Activated CD4-positive, CD25-positive, alpha-beta regulatory T cell treated with anti-CD3 and anti-CD28 coated beads, Interleukin-2, amount 50 U/mL, for 72 hours (primary cell): ENCODE measurements at places on chromosomes 5 and 9.

GRCh38 chr5:142944140-142944539 lies 174.0 kb downstream of the ARHGAP26 start:
- DNase-seq, result no peak

- no peak for DNase-seq
Observed at GRCh38 chr5:15447209-15447608, 52.8 kb upstream of the FBXL7 start.

DNA sequence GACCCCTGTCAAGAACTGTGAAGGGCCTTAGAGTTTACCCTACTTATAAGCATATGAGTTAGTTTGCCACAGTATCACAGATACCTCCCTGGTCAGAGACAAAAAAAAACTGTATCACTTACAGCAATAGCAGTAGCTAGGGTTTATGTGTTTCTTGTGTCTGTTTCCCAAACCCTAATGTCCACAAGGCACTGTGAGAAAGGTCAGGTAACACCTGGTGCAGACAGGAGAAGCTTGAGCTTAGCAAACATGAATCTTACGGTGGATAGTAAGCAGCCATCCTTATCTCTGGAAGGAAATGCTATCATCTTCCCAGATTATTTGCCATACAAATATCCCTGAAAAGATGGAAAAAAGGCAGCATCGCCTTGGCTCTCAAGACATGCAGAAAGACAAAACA lies 208.5 kb upstream of the KCNN2 start:
- no peak for DNase-seq

GRCh38 chr5:122933956-122934355 lies 88.5 kb downstream of the SNX24 start:
- DNase-seq, result no peak

DNA sequence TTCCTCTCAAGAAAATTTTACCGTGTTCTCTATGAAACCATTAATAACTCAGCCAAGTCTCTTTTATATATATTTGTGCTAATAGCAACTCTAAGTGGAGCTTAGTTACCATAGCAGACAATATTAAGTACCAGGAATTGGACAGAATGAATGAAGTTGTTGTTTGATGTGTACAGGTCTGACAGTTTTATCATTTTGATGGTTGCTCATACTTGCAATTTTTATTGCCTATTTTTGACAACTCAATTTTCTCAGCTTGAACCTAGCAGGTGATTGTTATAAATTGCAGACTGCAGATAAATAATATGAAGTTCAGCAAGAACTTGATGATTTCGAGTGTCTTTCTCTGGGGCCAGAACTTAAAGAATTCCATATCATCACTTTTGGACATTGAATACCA lies 163.2 kb downstream of the PLPPR1 start:
- DNase-seq, result no peak

DNA sequence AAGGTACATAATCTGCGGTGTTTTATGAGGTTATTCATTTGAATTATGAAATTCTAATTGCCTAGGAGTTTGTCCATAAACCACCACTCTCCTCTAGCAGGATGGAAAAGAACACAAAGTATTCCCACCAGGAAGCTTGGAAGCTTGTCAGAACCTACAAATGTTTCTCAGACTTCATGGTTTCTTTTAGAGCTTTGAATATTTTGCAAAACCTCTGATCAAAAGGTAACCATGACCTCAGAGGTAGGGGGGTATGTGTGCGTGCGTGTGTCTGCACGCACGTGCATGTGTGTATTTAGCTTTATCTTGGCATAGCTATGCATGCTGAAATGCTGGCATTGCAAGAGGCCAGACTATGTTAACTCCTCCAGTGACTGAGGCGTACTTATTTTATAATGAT lies 847.0 kb downstream of the TLE1 start:
- DNase-seq, result no peak

- peak; percentile 34 for DNase-seq
Observed at GRCh38 chr9:122816163-122816867, 12.1 kb downstream of the PDCL start.

DNA sequence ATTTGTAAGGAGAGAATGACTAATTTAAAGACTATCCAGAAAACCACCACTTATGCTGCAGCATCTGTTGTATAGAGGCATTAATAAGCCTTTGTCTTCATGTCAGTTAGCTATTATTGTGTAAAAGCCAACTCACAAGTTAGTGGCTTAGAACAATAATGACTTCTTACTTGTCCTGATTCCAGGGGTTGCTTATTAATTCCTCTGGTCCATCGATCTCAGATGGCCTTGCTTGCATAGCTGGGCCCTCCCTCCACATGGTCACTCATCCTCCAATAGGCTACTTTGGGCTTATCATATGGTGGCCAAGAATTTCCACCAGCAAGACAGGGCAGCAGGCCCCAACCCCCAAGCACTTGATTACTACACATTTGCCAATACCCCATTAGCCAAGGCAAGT lies 44.5 kb upstream of the STK32A start:
- DNase-seq, result no peak

- no peak for DNase-seq
Observed at GRCh38 chr9:124133727-124134126, 122.2 kb downstream of the LHX2 start.

GRCh38 chr5:133366438-133366837 lies 245.9 kb downstream of the FSTL4 start:
- DNase-seq, result no peak

DNA sequence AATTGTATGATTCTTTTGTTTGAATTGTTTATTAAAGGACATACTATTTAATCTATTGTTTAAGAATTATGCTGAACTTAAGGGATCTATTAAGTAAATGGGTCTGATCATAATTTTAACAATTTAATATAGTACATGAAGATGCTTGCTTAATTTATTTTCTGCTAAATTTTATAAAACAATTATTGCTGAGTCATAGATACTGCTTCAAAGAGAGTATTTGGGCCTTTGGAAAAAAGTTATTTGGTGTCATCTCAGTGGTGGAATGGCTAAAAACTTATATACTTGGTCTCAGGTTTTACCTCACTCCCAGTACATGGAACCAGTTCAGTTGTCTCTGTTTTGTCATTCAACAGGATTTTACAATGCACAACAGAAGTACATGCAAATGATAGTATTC lies 145.3 kb downstream of the CDH9 start:
- no peak for DNase-seq

DNA sequence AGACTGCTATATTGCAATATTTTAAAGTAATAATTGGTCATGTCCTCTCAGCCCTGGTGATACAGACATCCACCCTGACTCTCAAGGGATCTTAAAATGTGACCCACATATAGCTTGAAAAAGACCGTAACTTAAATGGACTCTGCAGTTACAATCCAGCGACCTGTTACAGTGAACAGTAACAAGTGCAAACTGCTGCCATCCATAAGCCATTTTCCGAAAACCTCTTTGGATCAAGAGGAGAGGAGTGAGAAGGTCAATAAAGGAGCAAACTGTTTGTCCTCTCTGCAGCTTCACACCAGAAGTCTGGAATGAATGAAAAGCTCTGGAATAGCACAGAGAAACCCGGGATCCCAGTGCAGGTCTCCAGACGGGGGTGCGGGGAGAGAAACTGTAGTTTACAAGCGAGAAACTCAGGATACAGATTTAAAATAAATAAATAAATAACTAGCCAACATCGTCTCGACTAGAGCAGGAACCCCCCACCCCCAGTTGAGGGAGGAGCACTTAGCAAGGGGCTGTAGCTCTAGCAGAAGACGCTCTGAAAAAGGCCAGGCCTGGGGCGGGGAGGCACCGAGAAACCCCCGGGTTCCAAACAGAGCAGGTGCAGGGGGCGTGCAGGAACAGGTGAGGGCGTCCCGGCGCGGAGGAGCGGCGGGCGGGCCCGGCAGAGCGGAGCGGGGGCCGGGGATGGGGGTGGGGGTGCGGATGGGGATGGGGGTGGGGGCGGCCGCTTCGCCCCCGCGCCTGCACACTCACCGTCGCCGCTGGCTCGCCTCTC lies 572 bp downstream of the ZDHHC21 start:
- DNase-seq, result no peak

- DNase-seq, result no peak
Observed at GRCh38 chr9:370086-370485, 155.4 kb downstream of the DOCK8 start.

GRCh38 chr9:27467486-27467885 lies 56.6 kb upstream of the IFNK start:
- DNase-seq, result no peak

DNA sequence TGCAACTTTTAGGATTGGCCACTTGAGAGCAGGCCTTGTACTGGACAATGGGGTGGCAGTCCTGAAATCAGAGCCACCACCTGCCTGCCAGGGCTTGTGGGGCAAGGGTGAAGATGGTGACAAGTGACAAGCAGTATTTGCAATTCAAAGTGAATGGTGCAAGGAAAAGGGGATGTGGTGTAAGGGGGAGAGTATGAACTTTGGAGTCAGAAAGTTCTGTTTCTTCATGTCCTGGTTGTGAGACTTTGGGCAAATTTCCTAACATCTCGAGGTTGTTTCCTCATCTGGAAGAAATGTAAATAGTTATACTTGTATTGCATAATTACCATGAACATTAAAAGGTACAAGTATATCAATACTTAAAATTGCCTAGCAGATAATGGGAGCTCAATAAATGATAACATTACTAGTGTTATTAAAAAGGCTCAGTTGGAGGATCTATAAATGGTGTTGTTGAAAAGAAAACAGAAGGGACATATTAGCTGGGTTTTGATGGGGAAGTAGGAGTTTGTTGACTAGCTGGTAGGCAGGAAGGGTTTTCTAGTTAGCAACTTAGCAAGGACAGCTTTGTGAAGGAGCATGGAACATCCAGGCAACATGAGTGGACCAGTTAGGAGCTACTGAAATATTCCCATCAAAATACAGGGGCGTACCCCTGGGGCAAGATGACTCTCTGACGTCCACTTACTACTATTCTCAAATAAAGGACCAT lies 21.3 kb upstream of the MEGF9 start:
- DNase-seq, result no peak

GRCh38 chr5:43121913-43122484 lies 1.3 kb downstream of the ZNF131 start:
- DNase-seq, result no peak

DNA sequence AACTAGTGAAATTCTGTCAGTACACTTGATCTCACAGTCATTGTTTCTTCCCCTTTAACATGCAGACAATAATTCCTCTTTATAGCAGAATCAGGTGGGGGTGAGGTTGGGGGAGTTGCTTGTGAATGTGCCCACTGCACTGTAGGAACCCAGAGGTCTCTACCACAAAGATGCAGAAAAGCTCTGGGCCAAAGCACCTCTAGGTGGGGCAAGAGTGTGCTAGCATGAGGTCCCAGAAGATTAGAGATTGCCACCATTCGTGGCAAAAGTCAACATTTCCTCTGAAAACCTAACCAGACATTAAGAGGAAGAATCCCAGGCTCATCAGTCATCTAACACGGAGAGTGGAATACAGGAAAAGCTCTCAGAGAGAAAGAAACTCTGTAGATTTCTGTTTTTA lies 74.5 kb downstream of the PTCD2 start:
- no peak for DNase-seq

- no peak for DNase-seq
Observed at GRCh38 chr9:94656200-94656599, 16.9 kb upstream of the FBP1 start.

- no peak for DNase-seq
Observed at GRCh38 chr9:93127395-93127911, 6.6 kb downstream of the NINJ1 start.

DNA sequence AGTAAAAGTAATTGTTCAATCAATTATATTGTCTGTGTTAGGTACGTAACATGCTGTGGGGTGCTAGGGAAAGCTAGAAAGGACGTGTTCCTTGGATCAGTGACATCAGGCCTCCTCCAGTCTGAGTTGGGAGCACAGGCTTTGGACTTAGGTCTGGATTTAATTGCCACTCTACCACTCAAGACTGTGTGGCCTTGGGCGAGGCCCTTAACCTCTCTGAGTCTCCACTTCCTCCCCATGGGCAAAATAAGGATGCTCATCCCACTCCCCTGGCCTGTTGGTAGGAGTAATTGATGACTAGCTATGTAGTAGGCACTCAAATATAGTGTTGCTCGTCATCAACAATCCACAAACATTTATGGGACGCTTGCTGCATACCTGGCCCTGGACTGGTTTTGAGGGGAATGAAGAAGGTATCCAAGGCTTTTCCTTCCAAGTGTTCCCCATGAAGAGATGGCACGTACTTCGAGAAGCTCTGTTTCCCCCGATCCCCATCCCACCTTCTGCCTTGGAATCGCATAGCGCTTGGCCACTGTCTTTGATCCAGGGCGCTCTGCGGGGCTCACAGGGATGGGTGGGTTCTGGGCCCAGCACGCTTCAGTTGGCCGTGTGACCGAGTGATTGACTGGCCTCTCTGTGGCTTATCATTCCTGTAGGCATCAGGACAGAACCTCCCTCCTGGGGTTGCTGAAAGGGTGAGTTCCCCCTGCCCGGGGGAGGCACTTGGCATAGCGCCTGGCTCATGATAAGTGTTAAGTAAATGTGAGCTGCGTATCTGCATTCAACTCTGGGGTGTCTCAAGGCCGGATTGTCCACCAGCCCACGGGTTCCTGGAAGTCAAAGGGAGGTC lies 8.1 kb downstream of the FGF18 start:
- DNase-seq, result peak; percentile 4

DNA sequence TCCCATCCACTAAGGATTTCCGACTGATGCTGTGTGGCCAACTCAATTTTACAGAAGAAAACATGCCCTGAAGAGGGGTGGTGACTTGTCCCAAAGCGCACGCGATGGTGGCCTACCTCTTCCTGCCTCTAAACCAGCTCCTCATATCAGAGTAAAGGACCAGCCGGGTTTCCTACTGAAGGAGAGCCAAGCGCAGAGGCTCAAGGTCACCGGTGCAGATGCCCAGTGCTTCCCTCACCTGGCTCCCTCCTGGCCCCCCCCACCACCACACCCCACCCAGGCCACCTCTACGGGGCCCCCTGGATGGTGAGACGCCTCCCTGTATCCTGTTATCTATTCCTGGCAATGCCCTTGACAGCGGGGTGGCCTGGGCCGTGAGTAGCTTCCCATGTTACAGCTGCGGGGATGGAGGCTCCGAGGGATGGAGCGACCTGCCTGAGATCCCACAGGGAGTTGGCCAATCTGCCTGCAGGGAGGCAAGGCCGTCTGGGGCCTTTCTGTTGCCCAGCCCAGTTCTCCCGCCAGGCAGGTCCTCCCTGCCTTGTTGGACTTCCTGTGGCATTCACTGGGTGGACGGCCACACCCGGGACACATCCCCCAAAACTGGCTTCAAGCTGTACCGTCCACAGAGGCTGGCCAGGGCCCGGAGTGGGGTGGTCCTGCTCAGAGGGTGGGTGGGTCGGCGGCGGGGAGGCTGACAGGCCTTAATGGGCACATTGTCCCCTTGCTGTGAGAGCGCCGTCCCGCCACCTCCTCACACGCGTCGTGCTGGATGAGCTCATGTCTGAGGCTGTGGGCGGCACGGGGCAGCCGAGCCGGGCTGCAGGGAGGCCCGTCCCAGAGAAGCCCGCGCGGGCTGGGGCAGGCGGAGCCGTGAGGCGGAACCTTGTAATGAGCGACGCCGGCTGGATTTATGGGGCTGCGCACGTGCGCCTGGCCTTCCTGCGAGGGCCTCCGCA lies 72.5 kb downstream of the MACROH2A1 start:
- no peak for DNase-seq
